Activated effector memory CD4-positive, alpha-beta T cell treated with anti-CD3 and anti-CD28 coated beads, Interleukin-2, amount 50 U/mL, for 16 hours (primary cell): ENCODE measurements at places on chromosomes 6 and 20.

- DNase-seq: no peak
Observed at GRCh38 chr6:15793288-15793687, 130.5 kb upstream of the DTNBP1 start.

- DNase-seq: no peak
Observed at GRCh38 chr6:107479089-107479690, 10.7 kb upstream of the SOBP start.

DNA sequence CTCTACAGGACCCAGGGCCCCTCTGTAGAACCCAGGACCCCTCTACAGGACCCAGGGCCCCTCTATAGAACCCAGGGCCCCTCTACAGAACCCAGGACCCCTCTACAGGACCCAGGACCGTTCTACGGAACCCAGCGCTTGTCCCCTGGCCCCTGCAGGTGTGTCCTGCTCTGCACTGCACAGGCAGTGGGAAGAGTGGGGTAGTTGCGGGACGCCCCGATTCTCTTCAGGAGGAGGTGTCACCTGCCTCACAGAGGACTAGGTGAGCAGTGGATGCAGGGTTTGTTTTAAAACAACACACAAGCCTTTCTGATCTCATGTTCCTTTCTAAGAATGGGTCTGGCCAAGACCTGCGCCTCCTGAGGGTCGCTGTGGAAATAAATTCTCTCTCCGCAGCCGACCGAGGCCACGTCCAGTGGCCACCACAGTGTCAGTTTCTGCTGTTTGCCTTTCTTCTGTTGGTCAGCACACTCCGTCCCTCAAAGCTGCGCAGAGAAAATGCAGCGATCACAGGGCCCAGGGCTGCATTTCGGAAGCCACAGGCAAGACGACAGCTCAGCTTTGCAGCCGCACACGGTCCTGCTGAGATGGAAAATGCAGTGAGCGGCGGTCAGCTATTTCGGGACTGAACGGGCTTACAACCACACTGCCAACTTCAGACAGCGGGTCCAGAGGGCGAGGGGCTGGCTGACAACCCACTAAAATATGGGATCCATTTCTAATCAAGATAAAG, 135.2 kb downstream of the DLL1 start:
- no peak for DNase-seq

DNA sequence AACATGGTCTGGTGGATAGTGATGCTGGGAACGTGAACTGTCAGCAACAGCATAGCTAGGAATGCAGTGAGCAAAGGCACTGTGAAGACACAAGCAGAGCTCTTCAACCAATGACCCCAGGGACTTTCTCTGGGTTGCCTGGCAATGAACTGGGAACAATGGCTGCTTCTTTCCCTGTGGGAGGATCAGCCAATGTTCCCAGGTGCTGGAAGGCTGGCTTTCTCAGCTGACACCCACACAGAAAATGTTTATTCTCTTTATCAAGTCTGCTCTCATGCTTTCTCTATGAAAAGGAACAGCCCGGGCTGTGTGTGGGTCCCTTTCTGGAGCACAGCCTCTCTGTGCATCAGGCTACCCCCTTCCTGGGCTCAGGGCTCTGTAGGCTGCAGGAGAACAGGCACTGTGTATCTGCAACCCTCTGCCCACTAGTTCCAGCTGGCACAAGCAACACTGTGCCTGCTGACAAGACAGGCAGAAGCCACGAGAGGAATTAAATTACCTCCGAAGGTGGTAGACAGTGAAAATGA, 54.2 kb downstream of the HFE start:
- no peak for DNase-seq

GRCh38 chr6:25454136-25454535, 175.0 kb downstream of the CARMIL1 start:
- no peak for DNase-seq

DNA sequence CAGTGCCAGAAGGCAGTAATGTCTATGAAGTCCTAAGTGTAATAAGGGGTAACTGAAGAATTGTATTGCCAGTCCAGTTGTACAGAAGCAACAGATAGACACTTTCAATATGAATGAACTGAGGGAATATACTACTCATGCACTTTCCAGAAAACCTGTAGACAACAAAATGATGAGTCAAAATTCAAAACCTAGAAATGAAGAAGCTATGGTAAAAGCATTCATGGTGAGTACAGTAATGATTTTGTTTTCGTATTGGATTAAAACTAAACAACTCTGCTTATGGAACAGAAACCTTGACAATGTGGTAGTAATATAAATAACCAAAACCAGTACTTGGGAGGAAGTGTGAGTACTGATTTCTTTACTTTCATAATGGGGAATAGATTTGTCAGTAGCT, 35.0 kb downstream of the ARMC2 start:
- no peak for DNase-seq

GRCh38 chr6:155314092-155314772, at the start of gene TFB1M:
TSS of gene TFB1M (minus strand) at chr6:155314484. CDS start at chr6:155314428, 56 bp downstream.
- peak; percentile 100 for DNase-seq

DNA sequence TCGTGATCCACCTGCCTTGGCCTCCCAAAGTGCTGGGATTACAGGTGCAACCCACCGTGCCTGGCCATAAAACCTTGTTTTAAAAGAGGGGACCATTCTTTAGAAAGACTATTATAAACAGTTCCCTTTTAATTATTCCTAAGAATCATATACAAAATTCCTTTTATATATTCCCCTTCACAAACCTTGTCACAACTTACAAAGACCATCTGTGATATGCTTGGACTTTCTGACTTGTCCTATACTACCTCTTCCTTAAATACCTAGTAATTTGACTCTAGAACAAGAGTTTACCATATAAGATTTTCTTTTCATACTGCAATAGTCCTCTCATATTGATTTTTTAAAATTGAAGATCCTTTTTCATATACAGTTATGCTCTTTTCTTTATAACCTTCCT, 135.8 kb upstream of the PRSS16 start:
- DNase-seq: no peak

GRCh38 chr20:57088436-57088835, 178.0 kb downstream of the BMP7 start:
- no peak for DNase-seq

GRCh38 chr6:105748737-105749161, 337.4 kb upstream of the PRDM1 start:
- no peak for DNase-seq

GRCh38 chr20:37524859-37525708, 2.6 kb downstream of the BLCAP start:
- peak; percentile 67 for DNase-seq

DNA sequence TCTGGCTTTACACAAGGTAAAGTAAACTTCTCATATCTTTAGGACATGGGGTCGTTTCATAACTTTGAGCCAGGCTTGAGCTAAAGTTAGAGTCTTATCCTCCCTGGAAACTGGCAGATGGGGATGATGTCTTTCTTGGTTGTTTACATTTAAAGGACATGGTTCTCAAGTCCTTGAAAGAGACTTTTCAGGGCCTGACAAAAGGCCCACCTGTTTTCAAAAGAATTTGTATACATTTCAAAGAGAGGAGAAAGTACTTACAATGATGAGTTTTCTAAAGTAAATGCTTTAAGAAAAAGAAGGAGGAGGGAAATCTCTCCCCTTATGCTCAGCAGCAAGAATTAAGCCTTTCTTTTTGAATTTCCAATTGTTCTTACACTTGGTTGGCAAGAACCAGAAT, 45.7 kb upstream of the TINAG start:
- no peak for DNase-seq

GRCh38 chr6:40328386-40328985, 258.7 kb downstream of the LRFN2 start:
- DNase-seq: no peak

GRCh38 chr6:4403828-4404227, 268.5 kb upstream of the ECI2 start:
- DNase-seq: no peak

DNA sequence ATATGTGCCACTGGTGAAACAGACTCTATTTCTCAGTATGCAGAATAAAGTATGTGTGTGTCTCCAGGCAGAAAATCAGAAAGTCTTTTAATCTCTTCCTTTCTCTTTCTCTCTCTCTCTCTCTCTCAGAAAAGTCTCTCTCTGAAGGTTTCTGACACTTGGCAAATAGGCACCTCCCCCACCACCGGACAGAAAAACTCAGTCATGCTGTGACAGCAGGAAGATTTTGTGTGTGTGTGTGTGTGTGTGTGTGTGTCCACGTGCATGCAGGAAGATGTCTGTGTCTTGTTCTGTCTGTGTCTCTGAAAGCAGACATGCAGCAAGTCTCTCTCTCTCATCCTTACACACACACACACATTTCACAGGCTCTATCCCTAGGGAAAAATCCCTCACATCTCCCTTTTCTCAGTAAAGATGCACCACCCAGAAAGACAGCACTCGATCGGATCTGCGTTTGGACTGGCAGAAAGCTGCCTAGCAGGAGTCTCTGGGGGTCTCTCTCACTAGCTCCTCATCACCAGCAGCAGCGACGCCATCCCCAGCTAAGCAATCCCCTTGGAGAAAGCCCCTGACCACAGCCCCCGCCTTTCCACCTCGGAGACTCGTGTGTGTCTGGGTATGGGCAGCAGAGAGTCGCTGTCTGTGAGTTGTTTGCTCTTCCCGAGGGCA, 98.3 kb downstream of the EDN3 start:
- no peak for DNase-seq

- DNase-seq: no peak
Observed at GRCh38 chr6:67231092-67231491, 1404.0 kb upstream of the ADGRB3 start.

DNA sequence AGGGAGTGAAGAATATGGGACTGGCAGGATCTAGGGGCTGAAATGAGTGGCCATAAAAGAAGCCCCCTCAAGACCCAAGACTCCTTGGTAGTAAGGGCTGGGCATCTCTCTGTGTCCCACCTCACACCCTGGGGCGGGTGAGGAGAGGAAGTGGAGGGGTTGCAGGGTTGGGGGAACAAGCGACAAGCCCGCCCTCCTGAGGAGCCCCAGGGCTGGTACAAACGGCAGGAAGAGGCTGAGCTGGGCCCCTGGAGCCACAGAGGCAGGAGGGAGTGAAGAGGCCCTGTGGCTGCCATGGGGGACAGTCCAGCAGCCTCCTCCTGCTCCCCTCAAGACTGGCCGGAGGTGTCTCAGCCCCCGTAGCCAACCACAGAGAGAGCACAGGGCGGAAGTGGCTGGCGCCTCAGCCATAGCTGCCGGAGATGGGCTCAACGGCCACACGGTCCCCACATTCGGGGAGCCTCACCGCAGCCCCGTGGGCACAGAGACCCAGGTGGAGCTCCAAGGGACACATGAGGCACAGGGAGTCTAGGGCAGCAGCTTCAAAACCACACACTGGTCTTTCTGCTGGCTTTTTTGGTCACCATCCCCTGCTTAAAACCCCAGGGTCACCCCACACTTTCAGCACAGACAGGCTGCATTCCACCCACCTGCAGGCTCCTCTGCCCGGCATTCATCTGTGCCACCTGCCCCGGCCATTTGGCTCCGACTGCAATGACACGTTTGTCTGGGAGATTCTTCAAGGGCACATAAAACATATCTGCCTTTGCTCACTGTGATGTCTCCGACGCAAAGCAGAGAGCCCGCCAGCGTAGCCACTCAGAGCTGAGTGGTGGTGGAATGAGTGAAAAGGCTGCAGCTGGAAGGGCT, 524 bp downstream of the C20orf203 start:
- no peak for DNase-seq

DNA sequence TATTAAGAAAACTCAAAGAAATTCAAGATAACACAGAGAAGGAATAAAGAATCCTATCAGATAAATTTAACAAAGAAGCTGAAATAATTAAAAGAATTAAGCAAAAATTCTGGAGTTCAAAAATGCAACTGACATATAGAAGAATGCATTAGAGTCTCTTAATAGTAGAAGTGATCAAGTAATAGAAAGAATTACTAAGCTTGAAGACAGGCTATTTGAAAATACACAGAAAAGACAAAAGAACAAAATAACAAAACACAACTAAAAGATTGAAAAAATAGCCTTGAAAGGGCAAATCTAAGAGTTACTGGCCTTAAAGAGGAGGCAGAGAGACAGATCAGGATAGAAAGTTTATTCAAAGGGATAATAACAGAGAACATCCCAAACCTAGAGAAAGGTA, 12.1 kb downstream of the SNX14 start:
- DNase-seq: no peak

DNA sequence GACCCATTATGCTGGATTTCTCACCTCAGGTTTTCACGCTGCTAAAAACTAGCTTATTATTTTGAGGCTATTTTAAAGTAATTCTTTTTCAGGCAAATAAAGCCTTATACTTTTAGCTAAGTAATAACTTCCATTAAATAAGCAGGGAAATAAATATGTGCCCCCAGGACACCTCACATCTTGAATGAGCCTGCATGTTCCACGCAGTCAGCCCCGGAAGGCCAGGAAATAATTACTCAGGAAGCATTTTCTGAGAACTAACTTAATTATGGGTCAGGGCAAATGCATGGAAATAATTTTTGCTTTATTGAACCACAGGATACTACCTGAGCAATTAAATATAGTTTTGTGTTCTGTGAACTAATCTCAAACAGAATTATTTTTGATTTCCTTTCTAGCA, 41.1 kb downstream of the STX7 start:
- DNase-seq: no peak

DNA sequence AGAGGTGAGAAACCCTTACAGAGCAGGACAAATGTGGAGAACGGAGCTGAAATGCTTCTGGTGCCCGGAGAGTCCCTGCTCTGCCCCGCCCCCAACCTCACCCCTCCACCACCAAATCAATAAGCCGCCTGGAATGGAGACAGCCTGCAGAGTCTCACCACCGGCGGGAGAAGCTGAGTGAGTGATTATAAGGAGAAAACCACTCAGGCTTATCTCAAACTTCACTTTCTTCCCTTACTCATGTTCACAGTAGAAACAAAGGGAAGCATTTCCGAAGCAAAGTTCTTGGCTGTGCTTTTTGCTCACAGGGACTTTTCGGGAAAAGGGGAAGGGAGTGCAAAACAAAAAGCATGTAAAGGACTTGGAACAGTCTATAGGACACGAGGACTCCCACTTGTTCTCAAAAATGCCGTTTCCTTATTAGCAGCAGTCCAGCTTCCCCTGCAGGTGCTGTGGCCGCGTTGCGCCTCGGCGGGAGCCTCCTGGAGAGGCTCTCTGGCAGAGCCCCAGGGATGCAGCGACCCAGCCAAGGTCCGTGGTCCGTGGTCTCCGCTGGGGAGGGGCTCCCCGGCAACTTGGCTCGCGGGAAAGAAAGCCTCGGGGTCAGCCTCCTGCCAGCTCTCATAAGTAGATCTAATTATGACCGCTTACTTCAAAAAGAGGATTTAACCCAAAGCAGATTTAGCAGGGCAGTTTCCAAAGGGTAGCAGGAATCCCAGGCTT, 64.8 kb upstream of the TMEM30A start:
- no peak for DNase-seq
